ENCODE measurements at places on chromosomes 11 and 22.

DNA sequence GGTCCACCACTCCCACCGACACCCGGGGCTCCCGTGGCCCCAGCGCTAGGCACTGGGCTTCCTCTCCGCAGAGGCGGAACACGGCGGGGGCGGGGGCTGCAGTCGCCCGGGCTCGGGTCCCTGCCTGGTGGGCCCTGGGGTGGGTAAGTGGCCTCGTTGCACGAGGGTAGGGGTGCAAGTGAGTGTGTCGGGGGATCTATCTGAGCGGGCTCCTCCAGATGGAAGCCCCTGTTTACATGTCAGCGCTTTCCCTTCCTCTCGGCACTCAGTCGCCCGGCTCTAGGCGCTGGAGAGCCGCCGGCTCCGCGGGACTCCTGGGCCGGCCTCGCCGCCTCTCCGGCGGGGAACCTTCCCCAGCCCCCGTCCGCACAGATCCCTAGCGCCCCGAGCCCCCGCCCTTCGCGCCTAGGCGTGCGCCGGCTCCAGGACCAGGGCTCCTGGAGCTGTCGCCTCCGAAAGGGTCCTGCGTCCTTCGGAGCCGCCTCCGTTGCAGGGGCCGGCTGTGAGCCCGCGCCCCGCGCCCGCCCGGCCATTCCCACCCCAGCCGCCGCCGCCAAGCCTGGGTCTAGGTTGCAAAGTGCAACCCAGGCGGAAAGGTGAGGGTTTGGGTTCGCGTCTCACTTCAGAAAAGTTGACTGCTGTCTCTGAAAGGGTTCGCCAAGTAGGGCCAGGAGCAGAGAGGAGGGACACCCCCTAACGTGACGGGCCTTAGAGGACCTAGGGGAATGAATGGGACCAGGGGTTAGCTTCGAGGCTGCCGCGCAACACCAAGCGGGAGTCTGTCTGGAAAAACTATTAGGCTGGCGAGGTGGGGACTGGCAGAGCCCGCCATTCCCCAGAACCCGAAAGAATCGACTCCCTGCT, 978 bp downstream of the FLI1 start:
- DNase-seq: no peak

DNA sequence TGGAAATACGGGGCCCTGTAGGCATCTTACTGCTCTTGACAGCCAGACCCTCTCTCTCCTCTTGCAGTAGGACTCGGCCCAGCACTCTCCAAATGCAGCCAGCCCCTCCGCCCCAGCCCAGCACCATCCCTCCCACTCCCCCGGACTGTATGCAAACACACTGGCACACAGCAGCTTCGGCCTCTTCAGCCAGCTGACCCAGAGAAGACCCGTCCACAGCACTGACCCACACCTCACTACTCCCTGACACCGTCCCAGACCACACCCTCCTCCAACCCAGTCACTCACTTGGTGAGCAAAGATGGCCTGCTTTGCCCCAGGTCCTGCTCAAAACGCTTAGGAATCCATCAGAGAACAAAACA, 164.6 kb downstream of the IGLL1 start:
- peak; percentile 95 for DNase-seq

- DNase-seq: no peak
Observed at GRCh38 chr11:73018856-73019255, 123.3 kb downstream of the FCHSD2 start.

DNA sequence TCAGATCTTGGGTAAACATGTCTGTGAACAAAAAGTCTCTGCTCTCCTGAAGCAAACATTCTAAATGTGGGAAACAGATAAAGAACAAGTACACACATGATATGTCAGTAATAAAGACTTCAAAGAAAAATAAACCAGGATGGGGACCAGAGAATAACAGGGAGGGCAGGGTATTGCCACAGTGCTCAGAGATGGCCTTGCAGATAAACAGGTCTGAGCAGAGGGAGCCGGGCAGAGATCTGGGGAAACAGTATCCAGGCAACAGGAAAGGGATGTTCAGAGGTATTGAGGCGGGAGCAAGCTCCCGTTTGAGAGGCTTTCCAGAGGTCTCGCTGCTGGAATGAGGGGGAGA, 2.9 kb downstream of the CCDC86 start:
- DNase-seq: no peak

GRCh38 chr22:29461263-29461662, 18.8 kb upstream of the NEFH start:
- no peak for DNase-seq

GRCh38 chr11:129815596-129816461, at the start of gene TMEM45B:
Gene TMEM45B, plus strand, starts transcription at chr11:129815848. Its CDS starts 36,635 bp downstream, at chr11:129852483.
- no peak for DNase-seq

Measured in vagina (tissue), 2 donors.